T-helper 17 cell (primary cell): ENCODE measurements at places on chromosomes 12 and 14. TPM values are rescaled to one million over a fixed set of nuclear protein-coding genes. Genes with fewer than 3 reads are reported as not detected.

Gene KIAA0586
- 23.4 TPM for total RNA-seq

- peaks cover 9% of the 10 kb centered on the region for H3K4me1 ChIP-seq
- H3K4me3 ChIP-seq = no peak overlapping the region
- no peak for DNase-seq
- no peaks in the 10 kb centered on the region for H3K27me3 ChIP-seq
Measured at GRCh38 chr14:92984082-92984788, 61.3 kb downstream of the CHGA start.

Gene TSPAN19
- total RNA-seq = not detected

GRCh38 chr12:132327336-132328171 lies 1.8 kb downstream of the GALNT9 start:
- H3K27me3 ChIP-seq = peaks cover 53% of the 10 kb centered on the region
- DNase-seq = no peak
- H3K36me3 ChIP-seq = peaks cover 7% of the 10 kb centered on the region
- no peak overlapping the region for H3K27ac ChIP-seq
- H3K4me1 ChIP-seq = peaks cover 8% of the 10 kb centered on the region
- H3K4me3 ChIP-seq = no peak overlapping the region

Gene FIGNL2
- total RNA-seq = 0.42 TPM

- H3K36me3 ChIP-seq = peaks cover 12% of the 10 kb centered on the region
- peak overlapping the region; percentile 91 for H3K4me3 ChIP-seq
- peaks cover 80% of the 10 kb centered on the region for H3K4me1 ChIP-seq
- H3K27ac ChIP-seq = peak overlapping the region; percentile 99
- peak; percentile 69 for DNase-seq
Measured at GRCh38 chr14:100078997-100079725, 13.9 kb downstream of the EVL start.

Gene DHRS4L2
- 10.0 TPM for total RNA-seq

GRCh38 chr14:90198541-90199060 lies 57.8 kb upstream of the PSMC1 start:
- H3K36me3 ChIP-seq = no peaks in the 10 kb centered on the region
- peaks cover 56% of the 10 kb centered on the region for H3K27me3 ChIP-seq
- H3K4me3 ChIP-seq = no peak overlapping the region
- H3K27ac ChIP-seq = no peak overlapping the region
- no peak for DNase-seq
- peaks cover 2% of the 10 kb centered on the region for H3K4me1 ChIP-seq

Gene NID2
- 0.62 TPM for total RNA-seq

- H3K27me3 ChIP-seq = peaks cover 5% of the 10 kb centered on the region
- DNase-seq = peak; percentile 17
- no peak overlapping the region for H3K4me3 ChIP-seq
- H3K27ac ChIP-seq = peak overlapping the region; percentile 49
Measured at GRCh38 chr14:106141242-106142220, 615.1 kb downstream of the TMEM121 start.

Gene SLC25A47
- not detected for total RNA-seq

DNA sequence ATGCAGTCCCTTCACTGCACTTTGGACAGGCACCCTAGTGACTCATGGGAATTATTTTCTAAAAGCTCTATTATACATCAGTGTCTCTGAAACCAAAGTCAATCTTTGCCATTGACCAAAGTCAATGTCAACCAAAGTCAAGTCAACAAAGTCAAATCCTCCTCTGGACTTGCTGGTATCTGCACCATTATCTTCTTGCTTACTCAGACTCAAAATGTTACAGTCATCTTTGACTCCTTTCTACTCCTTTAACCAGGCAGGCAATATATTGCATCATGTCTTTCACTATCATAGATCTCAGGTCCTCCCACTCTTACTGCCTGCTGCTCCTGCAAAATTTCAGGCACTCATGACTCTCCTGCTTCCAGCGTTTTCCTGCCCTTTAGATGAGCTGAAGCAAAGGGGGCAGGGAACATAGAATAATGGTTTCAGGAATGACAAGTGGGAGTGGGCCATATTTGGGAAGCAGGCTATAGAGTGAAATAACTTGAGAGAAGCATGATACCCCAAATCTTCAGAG lies 39.2 kb downstream of the IGF1 start:
- peaks cover 15% of the 10 kb centered on the region for H3K27me3 ChIP-seq
- no peak overlapping the region for H3K27ac ChIP-seq
- no peak overlapping the region for H3K4me3 ChIP-seq
- no peaks in the 10 kb centered on the region for H3K36me3 ChIP-seq
- DNase-seq = no peak
- peaks cover 2% of the 10 kb centered on the region for H3K4me1 ChIP-seq

DNA sequence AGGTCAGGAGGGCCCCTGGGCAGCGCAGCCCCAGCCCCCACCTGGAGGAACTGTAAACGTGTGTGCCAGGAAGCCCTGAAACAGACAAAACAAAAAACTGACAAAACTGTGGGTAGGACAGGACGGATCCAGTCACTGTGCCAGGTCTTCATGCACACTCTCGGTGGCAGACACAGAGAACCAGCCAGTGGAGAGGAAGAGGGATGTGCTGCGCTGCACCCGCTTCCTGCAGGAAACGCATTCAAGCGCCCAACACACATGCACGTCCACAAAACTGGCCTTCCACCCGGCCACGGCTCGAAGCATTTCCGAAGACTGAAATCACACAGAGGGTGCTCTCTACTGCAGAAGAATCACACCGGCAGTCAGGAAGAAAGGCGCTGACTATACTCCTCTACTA lies 16.9 kb downstream of the BRF1 start:
- no peak overlapping the region for H3K4me3 ChIP-seq
- H3K36me3 ChIP-seq = no peaks in the 10 kb centered on the region
- peak overlapping the region; percentile 70 for H3K27ac ChIP-seq
- no peaks in the 10 kb centered on the region for H3K27me3 ChIP-seq
- peaks cover 33% of the 10 kb centered on the region for H3K4me1 ChIP-seq

DNA sequence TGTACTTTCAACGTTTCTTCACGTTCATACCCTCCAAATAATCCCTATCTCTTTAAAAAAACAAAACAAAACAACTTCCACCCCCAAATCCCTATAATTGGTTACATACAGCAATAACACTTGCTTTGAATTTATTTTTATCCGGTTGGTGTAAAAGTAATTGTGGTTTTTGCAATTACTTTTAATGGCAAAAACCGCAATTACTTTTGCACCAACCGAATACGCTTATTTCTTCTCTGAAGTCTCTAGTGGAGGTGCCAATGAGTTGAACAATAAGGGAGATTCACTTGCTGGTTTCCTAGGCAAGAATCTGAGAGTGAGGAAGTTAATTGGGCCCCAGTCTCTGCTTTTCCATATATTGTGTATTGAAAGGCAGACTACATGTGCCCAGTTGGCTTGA lies 133.3 kb downstream of the DACT1 start:
- H3K27ac ChIP-seq = no peak overlapping the region
- H3K36me3 ChIP-seq = no peaks in the 10 kb centered on the region
- DNase-seq = no peak
- no peaks in the 10 kb centered on the region for H3K4me1 ChIP-seq
- H3K4me3 ChIP-seq = no peak overlapping the region
- H3K27me3 ChIP-seq = peaks cover 14% of the 10 kb centered on the region

Gene KIF5A
- total RNA-seq = 0.63 TPM

GRCh38 chr14:99075061-99075460 lies 196.9 kb downstream of the BCL11B start:
- H3K27ac ChIP-seq = no peak overlapping the region
- peaks cover 5% of the 10 kb centered on the region for H3K36me3 ChIP-seq
- H3K27me3 ChIP-seq = no peaks in the 10 kb centered on the region
- peaks cover 5% of the 10 kb centered on the region for H3K4me1 ChIP-seq

Gene FOXM1
- 1.6 TPM for total RNA-seq

GRCh38 chr14:74627076-74627475 lies 15.0 kb upstream of the LTBP2 start:
- H3K27ac ChIP-seq = peak overlapping the region; percentile 66
- no peaks in the 10 kb centered on the region for H3K27me3 ChIP-seq
- H3K36me3 ChIP-seq = peaks cover 6% of the 10 kb centered on the region
- H3K4me3 ChIP-seq = no peak overlapping the region
- no peak for DNase-seq

- no peaks in the 10 kb centered on the region for H3K36me3 ChIP-seq
- peaks cover 3% of the 10 kb centered on the region for H3K4me1 ChIP-seq
- no peak overlapping the region for H3K4me3 ChIP-seq
- H3K27ac ChIP-seq = no peak overlapping the region
- no peaks in the 10 kb centered on the region for H3K27me3 ChIP-seq
Measured at GRCh38 chr12:67798768-67799167, 150.2 kb downstream of the DYRK2 start.

GRCh38 chr14:22715186-22715812 lies 51.2 kb upstream of the OXA1L start:
- H3K36me3 ChIP-seq = no peaks in the 10 kb centered on the region
- no peak overlapping the region for H3K27ac ChIP-seq
- H3K4me1 ChIP-seq = peaks cover 4% of the 10 kb centered on the region
- no peak overlapping the region for H3K4me3 ChIP-seq

GRCh38 chr12:117686911-117687377 lies 281.8 kb downstream of the KSR2 start:
- DNase-seq = no peak
- no peak overlapping the region for H3K27ac ChIP-seq
- H3K4me1 ChIP-seq = no peaks in the 10 kb centered on the region
- peaks cover 16% of the 10 kb centered on the region for H3K27me3 ChIP-seq
- no peak overlapping the region for H3K4me3 ChIP-seq

DNA sequence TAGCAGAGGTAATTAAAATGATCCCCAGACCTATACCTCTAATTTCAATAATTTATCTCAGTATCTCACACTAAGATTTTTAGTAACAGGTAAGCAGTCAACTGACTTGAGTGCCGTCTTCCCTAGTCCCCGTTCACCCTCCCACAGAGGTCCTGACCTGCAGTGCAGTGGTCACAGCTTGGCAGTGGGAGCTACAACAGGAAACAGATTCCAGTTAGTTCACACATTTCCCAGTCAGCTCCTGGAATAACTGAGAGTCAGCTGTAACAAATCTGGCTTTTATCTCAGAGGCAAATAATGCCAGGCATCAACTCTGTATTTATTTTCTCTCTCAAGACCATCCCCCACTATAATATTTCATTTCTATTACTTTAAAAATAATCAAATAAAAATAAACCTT lies 308.2 kb downstream of the ATP23 start:
- H3K4me3 ChIP-seq = no peak overlapping the region
- peaks cover 2% of the 10 kb centered on the region for H3K4me1 ChIP-seq
- H3K27me3 ChIP-seq = peaks cover 26% of the 10 kb centered on the region
- no peaks in the 10 kb centered on the region for H3K36me3 ChIP-seq
- no peak overlapping the region for H3K27ac ChIP-seq

Gene JAG2
- 1.2 TPM for total RNA-seq

Gene TAS2R43
- total RNA-seq = 2.4 TPM

Gene GPX2
- not detected for total RNA-seq

DNA sequence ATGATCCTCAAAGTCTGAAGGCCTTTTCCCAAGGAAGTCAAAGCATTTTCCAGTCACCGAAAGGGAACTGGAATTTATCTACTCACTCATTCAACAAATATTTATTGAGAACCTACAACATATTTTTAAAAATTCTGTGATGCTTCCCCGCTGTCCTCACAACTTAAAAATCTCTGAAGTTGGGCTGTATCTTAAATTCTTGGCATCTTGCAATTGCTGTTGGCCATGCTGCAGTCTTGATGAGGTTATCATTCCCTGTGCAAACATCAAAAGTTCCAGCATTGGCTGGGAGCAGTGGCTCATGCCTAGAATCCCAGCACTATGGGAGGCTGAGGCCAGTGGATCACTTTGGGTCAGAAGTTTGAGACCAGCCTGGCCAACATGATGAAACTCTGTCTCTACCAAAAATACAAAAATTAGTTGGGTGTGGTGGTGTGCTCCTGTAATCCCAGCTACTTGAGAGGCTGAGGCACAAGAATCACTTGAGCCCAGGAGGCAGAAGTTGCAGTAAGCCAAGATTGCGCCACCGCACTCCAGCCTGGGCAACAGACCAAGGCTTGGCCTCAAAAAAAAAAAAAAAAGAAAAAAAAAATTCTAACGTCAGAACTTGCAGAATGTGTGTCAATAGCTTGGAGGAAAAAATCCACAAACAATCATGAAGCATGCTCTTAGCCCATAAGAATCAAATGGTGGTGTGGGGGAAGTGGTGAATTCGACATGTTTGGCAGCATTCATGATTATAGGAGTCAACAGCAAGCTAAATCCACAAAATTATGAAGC lies 34.9 kb downstream of the CCDC177 start:
- peaks cover 20% of the 10 kb centered on the region for H3K4me1 ChIP-seq
- peaks cover 38% of the 10 kb centered on the region for H3K27me3 ChIP-seq

GRCh38 chr12:45259675-45260074 lies 43.8 kb downstream of the ANO6 start:
- H3K27me3 ChIP-seq = no peaks in the 10 kb centered on the region
- no peak overlapping the region for H3K4me3 ChIP-seq
- H3K27ac ChIP-seq = no peak overlapping the region
- no peak for DNase-seq
- peaks cover 4% of the 10 kb centered on the region for H3K36me3 ChIP-seq
